ENCODE measurements at places on chromosomes 5 and 9. TPM values are rescaled to one million over a fixed set of nuclear protein-coding genes. Genes with fewer than 3 reads are reported as not detected.

SELENOP gene
- 17.3 TPM for total RNA-seq

PRRT1B gene
- not detected for total RNA-seq

UGCG gene
- total RNA-seq: 65.0 TPM

IFNA21 gene
- total RNA-seq: not detected

PCDH1 gene
- total RNA-seq: 85.3 TPM
